ENCODE measurements at places on chromosomes 4 and X.

- DNase-seq: peak; percentile 26
Measured at GRCh38 chr4:152663203-152664066, 16.4 kb downstream of the TMEM154 start.

GRCh38 chr4:112128452-112128851 lies 16.8 kb upstream of the FAM241A start:
- DNase-seq: no peak

DNA sequence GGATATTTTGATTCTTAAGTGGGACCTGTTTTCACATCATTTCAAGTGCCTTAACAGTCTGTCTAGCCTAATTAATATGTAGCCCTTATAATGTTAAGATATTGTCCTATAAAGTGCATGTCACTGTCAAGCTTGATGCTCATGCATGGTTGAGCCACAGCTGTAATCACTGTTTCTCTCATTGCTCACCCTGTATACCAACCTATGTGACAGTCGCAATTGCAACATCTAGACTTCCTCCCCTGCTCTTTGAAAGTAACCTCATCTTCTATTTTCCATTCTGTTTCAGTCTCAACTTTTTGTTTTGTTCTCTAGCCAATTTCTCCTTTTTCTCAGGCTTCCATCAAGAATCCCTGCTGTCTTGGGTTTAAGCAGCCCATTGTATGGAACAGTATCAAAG lies 24.4 kb upstream of the MSL3 start:
- DNase-seq: no peak

GRCh38 chr4:7805533-7806337 lies 133.9 kb downstream of the AFAP1 start:
- DNase-seq: no peak

- no peak for DNase-seq
Measured at GRCh38 chrX:12497832-12498591, 293.2 kb upstream of the PRPS2 start.

DNA sequence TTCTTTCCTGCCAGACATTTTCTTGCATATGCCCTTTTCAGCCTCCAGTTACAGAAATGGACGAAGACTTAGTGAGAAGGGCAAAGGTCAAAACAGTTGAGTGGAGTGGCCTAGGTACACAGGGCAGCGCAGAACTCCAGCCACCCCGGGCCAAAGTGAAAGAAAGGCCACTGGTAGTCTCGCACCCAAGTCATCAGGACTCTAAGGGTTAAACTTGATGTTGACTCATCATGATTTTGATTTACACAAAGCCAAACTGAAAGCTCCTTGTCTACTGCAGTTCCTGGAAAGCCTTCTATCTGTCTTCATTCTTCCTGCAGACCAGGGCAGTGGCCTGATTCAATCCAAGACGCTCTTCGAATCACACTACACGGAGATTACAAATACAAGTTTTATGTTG lies 2.6 kb upstream of the IL13RA1 start:
- no peak for DNase-seq

DNA sequence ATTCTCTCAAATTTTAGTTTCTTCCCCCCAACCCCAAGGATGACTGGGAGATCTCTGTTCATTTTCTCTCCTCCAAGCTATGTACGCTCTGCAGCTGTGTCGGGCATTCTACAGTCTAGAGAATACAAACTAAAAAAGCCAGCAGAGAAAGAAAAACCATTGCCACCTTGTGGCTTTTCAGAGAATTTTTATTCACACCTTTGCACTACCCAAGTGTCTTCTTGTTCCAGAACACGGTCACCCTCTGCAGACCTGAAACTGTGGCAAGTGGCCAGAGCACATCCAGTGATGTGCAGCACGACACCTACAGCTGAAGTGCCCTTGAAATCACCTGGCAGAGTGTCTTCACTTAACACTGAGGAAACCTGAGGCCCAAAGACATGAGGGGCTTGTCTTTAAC lies 68.6 kb downstream of the CHST7 start:
- DNase-seq: no peak

GRCh38 chr4:18388039-18388438 lies 366.5 kb upstream of the LCORL start:
- no peak for DNase-seq

Measured in hematopoietic multipotent progenitor cell (in vitro differentiated cells).